ENCODE measurements at places on chromosomes 7 and 10. TPM values are rescaled to one million over a fixed set of nuclear protein-coding genes. Genes with fewer than 3 reads are reported as not detected.

Gene UCN3
- not detected for total RNA-seq

Gene CD36
- 0.23 TPM for total RNA-seq

Gene CYP2C18
- total RNA-seq = not detected

Gene PIP4K2A
- 28.7 TPM for total RNA-seq

Gene VAX1
- total RNA-seq = 0.23 TPM

Gene RPEL1
- total RNA-seq = not detected

Gene CPN1
- not detected for total RNA-seq

Gene NEUROD6
- not detected for total RNA-seq

Gene OR2A12
- total RNA-seq = not detected

Gene ICA1
- 3.5 TPM for total RNA-seq

Gene SRRM3
- 4.9 TPM for total RNA-seq

Gene CBX3
- total RNA-seq = 293 TPM

Gene ARHGEF35
- 1.2 TPM for total RNA-seq

Gene CRHR2
- total RNA-seq = 0.18 TPM

Gene REEP3
- total RNA-seq = 36.7 TPM

Gene EVX1
- 0.80 TPM for total RNA-seq

Gene OR2A1
- total RNA-seq = 0.19 TPM

Gene TRPV6
- total RNA-seq = 0.16 TPM

Gene AKR1C8
- total RNA-seq = not detected

Gene WEE2
- total RNA-seq = not detected

Gene HTR7
- 0.09 TPM for total RNA-seq

Gene DNAH11
- 0.63 TPM for total RNA-seq

Gene METTL2B
- total RNA-seq = 51.5 TPM

Gene CRYGN
- total RNA-seq = 0.32 TPM

Gene BAMBI
- 4.8 TPM for total RNA-seq

Gene HOXA3
- total RNA-seq = 11.3 TPM

Gene FERD3L
- total RNA-seq = not detected

Measured in neural crest cell (in vitro differentiated cells).